ENCODE measurements at places on chromosomes 3 and 15.

- no peak for DNase-seq
Measured at GRCh38 chr3:32733631-32734229, 48.7 kb downstream of the CNOT10 start.

GRCh38 chr15:25730918-25731317, 132.2 kb downstream of the ATP10A start:
- no peak for DNase-seq

GRCh38 chr3:86793786-86794185, 197.2 kb downstream of the VGLL3 start:
- no peak for DNase-seq

DNA sequence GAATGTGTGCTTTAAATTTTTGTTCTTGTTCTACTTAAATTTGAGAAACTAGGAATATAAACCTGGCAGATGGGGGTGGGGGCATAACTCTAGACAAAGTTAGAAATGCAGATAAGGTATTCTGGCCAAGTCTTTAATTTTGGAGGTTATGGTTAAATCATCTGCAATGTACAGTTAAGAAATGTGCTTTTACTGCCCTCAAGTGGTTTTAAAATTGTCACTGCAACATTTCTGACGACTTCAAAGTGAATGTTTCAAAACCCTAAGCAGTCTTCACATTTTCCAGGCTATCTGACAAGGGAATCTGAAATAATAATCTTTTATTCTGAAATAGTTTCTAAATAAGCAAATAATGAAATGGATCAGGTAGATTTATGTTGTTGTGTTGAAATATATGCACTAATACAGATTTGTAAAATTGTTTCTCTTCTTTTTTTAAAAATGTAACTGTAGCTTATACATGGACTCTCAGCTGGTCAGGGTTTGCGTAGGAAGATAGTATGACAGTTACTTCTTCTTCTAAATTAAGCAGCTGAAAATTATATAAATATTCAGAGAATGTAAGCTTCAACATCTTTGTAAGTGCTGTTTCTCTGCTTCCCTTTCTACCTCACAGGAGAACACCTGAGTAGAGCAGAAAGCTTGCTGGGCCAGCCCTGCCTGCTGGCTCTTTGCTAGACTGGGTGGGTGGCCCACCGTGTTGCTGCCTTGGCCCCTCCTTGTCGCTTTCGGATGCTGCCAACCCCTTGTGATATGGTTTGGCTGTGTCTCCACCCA, 45.0 kb downstream of the SUCNR1 start:
- DNase-seq: peak; percentile 4

DNA sequence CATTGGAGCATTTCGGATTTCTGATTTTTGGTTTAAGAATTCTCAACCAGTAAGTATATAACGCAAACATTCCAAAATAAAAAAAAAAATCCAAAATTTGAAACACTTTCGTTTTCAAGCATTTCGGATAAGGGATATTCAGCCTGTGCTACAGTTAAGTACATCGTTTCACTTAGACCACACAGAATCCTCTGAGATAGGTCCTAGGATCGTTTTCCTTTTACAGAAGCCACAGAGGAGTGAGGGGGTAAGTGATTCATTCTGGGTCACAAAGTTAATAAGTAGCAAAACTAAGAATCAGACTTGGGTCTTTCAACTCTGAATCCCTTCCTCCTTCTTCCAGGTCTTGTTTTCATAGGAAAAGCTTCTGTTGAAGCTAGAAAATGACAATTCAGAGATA, 249.3 kb downstream of the BBX start:
- DNase-seq: no peak

DNA sequence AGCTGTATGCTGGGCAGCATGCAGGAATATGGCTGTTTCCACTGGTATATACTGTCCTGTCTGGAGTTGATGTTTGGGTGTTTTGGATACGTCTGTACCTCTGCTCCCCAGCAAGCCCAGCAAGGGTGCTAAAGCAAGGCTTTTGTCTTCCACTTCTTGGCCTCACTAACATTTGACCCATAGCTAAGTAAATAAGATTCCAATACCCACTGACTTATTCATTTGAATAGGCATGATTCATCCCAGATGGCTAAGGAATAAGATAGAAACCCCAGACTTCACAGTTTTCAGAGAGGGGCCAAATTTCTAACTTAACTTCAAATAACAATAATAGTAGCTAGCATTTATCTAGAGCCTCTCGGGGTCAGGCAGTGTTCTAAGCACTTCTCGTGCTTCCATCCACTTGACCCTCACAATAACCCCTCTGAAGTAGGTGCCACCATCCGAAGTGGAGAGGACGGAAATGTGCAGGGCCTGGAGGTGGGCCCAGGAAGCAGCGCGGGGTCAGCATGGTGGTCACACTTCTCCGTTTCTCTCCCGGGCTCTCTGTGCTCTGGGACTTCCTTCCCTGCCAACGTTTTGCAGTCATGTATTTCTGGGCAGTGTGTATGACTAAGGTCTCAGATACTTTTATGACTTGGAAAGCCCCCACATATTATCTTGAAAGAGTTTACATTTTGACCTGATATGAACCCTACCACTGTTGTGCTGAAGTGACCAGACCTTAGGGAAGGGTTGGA, 39.3 kb downstream of the LRRK1 start:
- DNase-seq: no peak

DNA sequence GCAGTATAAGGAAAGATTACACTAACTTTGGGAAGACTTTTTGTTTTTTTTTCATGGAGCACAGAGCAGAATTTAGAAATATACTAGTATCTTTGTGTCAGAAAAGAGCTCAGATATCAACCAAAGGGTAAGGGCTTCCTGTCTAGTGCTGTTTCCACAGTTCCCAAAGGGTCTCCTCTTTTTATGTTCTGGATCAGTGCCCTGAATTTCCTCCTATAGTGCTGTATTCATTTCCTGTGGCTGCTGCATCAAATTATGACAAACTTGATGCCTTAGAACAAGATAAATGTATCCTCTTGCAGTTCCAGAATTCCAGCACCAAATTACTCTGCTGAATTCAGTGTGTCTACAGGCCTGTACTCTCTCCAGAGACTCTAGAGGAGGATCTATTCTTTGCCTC, 219.8 kb upstream of the THRB start:
- no peak for DNase-seq

- DNase-seq: no peak
Measured at GRCh38 chr3:123627673-123628670, 43.1 kb upstream of the HACD2 start.

DNA sequence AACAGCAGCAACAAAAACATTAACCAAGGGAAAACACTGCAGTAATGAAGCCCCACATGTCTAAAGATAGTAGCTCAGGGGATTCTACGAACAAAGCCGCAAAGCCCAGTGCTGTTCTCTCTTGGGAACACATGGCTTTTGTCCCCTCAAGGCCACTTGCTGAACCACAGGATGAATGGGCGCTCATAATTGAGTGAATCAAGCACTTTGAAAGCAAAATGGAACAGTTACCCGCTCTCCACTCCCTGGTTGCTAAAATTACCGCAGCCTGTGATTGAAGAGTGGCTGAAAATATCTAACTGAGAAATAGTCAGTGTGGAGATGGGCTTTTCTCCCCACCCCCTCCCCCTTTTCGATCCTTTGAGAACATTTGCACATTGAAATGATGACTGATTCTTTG, 39.6 kb downstream of the RASGRF1 start:
- DNase-seq: no peak

DNA sequence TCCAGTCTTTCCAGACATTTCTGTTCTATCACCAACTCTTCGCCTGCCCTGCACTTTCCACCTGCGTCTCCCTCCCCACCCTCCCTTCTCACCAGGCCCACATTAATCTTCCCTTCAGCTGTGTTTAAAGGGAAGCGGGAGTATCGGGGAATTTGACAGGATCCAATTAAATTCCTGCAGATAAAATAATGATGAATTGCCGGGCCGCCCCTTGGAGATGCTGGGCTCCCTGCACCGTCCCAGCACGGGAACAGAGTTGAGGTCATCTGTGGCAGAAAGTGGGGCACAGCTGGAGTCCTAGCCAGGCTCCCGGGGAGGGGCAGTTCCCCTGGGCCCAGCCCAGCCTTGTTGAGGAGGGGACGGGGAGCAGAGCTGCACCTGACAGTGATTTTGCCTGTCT, 30.3 kb downstream of the PLXNA1 start:
- DNase-seq: no peak

DNA sequence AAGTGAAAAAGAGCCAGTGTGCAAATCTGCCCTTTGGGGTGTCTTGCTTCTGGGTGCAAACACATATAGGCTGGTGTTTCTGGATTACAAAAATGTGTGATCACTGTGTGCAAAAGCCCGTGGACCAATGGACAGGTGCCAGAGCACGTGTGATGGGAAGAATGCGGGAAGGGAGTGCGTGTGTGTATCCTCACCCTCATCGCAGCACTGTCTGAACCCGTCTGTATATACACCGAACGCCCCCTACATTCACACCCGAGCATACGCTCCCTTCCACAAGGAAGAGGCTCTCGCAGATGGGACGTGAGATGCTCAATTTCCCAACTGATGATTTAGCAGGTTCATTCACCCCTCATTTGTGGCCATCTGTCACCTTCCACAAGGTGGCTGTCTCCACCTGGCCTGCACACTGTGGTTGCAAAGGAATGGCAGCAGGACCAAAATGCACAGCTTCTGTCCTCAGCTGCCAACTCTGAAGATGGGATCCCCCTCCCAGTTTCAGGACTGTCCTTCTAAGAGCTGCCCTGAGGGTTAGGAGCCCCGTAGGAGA, 19.4 kb upstream of the SLC6A1 start:
- DNase-seq: no peak

DNA sequence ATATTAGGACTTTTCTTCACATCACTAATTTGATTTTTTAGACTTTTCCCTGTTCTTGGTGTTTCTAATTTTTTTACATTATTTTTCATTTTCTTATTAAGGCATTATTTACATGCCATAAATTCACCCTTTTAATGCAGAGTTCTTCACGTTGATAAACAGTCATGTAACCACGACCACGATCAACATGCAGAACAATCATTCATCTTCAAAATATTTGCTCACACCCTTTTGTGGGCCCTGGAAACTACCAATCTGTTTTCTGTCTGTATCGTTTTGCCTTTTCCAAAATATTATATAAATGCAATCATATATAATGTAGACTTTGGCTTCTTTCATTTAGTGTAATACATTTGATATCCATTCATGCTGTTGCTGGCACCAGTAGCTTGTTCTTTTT, 48.7 kb downstream of the ARRDC4 start:
- no peak for DNase-seq

DNA sequence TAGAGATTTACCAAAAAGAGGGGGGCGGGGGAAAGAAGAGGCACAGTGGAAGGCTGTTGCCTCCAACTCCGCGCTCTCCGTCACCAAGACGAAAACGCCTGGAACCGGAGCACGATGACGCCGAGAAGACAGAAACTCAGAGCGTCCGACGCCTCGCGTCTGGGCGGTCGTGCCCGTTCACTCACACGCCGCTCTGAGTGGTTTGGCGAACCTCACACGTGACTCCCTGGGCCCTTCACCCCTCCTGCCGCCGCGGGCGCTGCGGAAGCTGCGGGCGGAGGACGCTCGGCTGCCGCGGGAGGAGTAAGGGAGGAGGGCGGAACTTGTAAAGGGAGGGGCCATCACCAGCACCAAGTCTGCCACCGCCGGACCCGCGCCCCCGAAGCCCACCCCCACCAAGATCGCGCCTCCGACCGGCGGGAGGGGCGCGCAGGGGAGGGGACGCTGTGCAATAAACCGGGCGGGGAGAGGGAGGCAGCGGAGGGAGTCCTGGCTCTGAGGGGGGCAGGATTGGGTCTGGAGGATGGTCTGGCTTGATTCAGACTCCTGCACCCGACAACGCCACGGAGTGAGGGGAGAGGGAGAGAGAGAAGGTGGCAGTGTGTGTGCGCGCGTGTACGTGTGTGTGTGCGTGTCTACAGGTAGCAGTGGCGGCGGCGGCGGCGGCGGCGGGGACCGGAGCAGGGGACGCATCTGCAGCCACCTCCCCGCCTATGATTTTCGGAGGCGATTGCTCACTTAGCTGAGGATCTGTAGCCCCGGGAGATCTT, 1.9 kb upstream of the NLGN1 start:
- peak; percentile 90 for DNase-seq

- DNase-seq: no peak
Measured at GRCh38 chr15:69509131-69509530, 56.5 kb downstream of the RPLP1 start.

GRCh38 chr3:159583662-159584061, 405.0 kb upstream of the IL12A start:
- DNase-seq: no peak

- no peak for DNase-seq
Measured at GRCh38 chr3:195032106-195032759, 238.7 kb downstream of the XXYLT1 start.

GRCh38 chr15:55110446-55110845, 86.3 kb downstream of the RSL24D1 start:
- no peak for DNase-seq

GRCh38 chr3:24641628-24642027, 147.0 kb upstream of the THRB start:
- no peak for DNase-seq

- DNase-seq: no peak
Measured at GRCh38 chr3:44114142-44114541, 127.5 kb upstream of the TOPAZ1 start.

- no peak for DNase-seq
Measured at GRCh38 chr3:45567730-45568172, 26.8 kb upstream of the LIMD1 start.

DNA sequence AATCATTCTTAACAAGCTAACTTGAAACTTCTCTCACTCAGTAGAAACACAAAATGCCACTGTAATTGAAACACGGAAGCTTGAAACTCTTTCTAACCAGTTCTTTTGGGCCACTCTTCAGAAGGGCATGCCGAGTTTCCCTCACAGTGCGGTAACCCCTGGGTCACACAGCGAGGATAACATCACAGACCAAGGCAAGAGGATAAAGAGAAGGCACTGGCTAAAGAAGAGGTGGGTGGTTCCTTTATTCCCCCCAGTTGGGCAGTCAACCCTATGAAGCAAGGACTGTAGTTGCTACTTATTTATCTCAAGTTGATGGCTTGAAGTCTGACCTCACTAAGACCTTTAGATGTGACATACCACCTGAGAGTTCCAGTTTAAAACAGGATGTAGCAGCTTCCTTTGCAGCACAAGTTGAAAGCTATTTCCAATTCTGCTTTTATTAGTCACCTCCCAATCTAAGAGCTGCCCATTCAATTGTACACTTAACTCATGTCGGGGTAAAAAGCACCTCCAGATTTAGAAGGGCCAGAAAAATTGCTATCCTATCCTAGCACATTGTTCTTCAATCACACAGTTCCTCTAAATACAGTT, 272.4 kb downstream of the TIGIT start:
- no peak for DNase-seq

DNA sequence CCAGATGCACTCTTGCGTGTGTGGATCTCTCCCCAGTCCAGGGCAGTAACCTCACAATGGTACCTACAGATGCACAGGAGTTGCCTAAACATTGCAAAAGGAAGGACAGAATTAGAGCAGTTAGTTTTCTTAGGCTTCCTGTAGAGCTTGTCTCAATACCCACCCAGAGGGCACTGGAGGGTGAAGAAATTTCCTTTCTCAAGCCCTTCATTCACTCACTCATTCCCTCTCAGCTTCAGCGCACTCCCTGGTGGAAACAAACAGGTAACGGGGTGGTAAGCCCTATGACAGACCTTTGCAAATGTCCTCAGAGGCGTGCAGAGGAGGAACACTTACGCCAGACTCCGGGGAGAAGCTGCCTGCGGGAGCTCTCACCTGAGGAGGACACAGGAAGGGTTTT, 267.4 kb upstream of the HES1 start:
- DNase-seq: no peak

- no peak for DNase-seq
Measured at GRCh38 chr3:101963902-101964362, 114.6 kb downstream of the NFKBIZ start.

Measured in NCI-H2107 (cell line).